ENCODE measurements at places on chromosomes 5 and 9. TPM values are rescaled to one million over a fixed set of nuclear protein-coding genes. Genes with fewer than 3 reads are reported as not detected.

DNA sequence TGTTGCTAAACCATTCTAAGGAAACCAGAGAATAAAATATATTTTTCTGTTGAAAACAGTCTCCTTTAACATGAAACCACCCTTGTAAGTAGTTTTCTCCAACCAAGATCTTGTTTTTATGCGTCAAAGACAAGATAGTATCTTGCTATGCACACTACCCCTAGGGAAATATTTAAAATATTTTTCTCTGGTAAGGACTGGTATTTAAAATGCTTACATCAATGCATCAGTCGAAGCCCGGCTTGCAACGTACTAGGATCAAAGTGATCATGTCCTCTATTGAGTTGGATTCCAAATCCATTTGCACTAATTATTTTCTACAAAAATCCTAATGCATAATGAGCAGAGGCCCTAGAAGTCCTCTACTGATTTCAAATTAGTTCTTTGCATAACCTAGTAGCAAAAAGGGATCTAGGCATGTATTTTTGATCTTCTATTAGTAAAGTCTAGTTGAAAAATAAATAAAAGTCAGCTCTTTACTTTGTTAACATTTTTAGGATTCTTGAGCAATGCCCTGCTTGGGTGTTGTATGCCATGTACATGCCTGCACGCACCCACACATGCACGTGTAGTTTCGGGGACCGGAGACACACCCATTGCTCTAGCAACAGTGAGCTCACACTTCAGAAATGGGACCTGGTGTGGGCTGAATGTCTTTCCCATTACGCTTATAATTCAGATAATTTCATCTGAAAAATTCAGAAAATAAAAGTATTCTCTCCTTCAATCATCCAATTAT lies 165.0 kb upstream of the GPR151 start:
- H3K36me3 ChIP-seq, result no peaks in the 10 kb centered on the region
- H3K4me3 ChIP-seq, result no peak overlapping the region
- H3K4me1 ChIP-seq, result no peaks in the 10 kb centered on the region
- no peak for DNase-seq
- peaks cover 2% of the 10 kb centered on the region for H3K27me3 ChIP-seq

- H3K4me3 ChIP-seq, result no peak overlapping the region
- peaks cover 30% of the 10 kb centered on the region for H3K4me1 ChIP-seq
- DNase-seq, result no peak
- H3K27me3 ChIP-seq, result 0 out of 2 replicates have a peak, but pooled peaks cover 4% of the 10 kb centered on the region
- H3K27ac ChIP-seq, result no peak overlapping the region
Observed at GRCh38 chr9:101586651-101587050, 8.1 kb downstream of the PPP3R2 start.

DNA sequence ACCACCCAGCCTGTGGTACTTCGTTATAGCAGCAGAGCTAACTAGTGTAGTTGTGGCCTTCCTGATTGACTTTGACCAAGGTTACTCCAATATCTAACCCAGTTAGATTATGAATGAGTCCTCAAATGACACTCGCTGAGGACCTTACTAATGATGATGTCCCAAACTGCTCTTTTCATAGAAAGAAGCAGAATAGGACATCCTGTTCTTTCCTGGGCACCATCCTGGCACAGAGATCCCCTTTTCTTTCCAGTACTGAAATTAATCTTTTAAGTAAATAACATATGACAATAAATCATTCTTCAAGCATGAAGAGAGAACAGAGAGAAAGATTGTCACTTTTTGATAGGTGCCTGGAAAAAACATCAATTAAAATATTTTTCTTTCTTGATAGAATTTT lies 26.7 kb upstream of the SPINK14 start:
- no peaks in the 10 kb centered on the region for H3K27me3 ChIP-seq
- DNase-seq, result no peak
- no peak overlapping the region for H3K27ac ChIP-seq
- no peaks in the 10 kb centered on the region for H3K4me1 ChIP-seq

- DNase-seq, result no peak
- H3K27ac ChIP-seq, result no peak overlapping the region
- H3K4me3 ChIP-seq, result no peak overlapping the region
- no peaks in the 10 kb centered on the region for H3K36me3 ChIP-seq
Observed at GRCh38 chr5:20020247-20020646, 32.2 kb upstream of the CDH18 start.

- peaks cover 5% of the 10 kb centered on the region for H3K36me3 ChIP-seq
- H3K27me3 ChIP-seq, result peaks cover 26% of the 10 kb centered on the region
- no peak overlapping the region for H3K4me3 ChIP-seq
- DNase-seq, result peak; percentile 40
- no peak overlapping the region for H3K27ac ChIP-seq
Observed at GRCh38 chr9:134858051-134858841, 22.4 kb upstream of the FCN2 start.

DNA sequence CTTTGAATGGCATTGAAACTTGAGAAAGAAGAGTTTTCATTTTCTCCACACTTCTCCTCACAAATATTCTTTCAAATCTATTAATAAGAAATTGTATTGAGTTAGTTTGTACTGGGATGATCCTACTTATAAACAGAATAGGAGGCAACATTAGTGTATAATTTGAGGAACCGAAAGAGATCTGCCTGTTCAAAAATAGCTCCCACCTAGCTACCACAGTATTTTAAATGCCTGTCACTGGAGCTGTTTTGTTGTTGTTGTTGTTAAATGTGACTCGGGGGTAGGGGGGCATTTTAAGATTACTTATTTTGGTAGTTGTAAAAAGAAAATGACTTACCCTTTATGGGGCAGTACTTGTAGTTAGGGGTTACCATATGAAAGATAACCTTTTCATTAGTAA lies 20.1 kb upstream of the HAPLN1 start:
- no peak overlapping the region for H3K4me3 ChIP-seq
- H3K36me3 ChIP-seq, result no peaks in the 10 kb centered on the region
- H3K4me1 ChIP-seq, result peaks cover 10% of the 10 kb centered on the region
- no peaks in the 10 kb centered on the region for H3K27me3 ChIP-seq

DNA sequence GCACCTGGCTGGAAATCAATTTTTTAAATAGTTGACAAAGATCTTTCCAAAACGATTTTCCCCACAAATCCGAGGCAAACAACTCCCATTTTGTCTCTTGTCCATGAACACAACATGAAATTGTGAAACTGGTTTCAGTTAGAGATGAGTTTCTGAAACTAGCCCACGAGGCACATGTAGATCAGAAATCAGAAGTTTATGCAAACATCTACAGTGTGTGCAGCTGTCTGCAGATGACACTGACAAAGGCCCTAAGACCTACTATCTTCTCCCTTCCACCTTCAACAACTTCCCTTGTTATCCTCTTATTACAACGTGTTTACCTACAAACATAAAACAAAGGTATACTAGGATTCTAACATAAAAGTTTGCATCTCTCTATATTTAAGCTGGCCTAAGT lies 183.3 kb downstream of the DIRAS2 start:
- no peak for DNase-seq
- H3K4me1 ChIP-seq, result no peaks in the 10 kb centered on the region
- H3K27ac ChIP-seq, result no peak overlapping the region
- H3K36me3 ChIP-seq, result no peaks in the 10 kb centered on the region

DNA sequence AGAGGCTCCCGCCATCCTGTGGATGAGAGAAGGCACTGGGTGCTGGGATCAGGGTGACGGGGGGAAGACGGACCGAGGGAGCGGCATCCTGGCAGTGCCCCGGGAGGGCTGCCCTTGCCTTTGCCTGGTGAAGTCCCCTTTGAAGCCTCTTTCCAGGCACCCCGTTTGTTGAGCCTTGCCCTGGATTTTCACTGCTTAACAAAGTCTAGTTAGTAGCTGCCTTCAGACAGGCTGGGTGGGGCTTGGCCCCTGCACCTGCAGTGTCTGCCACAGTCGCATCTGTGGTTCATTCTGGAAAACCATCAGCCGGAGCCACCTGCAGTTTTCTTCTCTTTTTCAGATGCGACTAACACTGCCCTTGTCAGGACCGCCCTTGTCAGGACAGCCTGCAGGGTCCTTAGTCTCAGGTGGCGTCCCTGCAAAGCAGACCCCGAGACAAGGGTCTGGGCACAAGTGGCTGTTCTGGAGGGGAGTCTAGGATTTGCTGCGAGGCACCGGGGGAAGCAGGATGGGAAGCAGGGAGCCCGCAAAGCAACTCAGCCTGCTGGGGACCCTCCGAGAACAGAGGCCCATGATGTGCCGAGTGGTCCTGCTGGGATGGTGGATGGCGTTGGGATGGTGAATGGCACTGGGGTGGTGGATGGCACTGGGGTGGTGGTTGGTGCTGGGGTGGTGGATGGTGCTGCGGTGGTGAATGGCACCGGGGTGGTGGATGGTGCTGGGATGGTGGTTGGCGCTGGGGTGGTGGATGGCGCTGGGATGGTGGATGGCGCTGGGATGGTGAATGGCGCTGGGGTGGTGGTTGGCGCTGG lies 147.9 kb upstream of the COL5A1 start:
- no peak overlapping the region for H3K27ac ChIP-seq
- no peak overlapping the region for H3K4me3 ChIP-seq
- no peaks in the 10 kb centered on the region for H3K36me3 ChIP-seq
- no peaks in the 10 kb centered on the region for H3K27me3 ChIP-seq

GRCh38 chr9:3323714-3324113 lies 202.1 kb downstream of the RFX3 start:
- H3K27me3 ChIP-seq, result no peaks in the 10 kb centered on the region
- H3K36me3 ChIP-seq, result no peaks in the 10 kb centered on the region
- DNase-seq, result no peak

DNA sequence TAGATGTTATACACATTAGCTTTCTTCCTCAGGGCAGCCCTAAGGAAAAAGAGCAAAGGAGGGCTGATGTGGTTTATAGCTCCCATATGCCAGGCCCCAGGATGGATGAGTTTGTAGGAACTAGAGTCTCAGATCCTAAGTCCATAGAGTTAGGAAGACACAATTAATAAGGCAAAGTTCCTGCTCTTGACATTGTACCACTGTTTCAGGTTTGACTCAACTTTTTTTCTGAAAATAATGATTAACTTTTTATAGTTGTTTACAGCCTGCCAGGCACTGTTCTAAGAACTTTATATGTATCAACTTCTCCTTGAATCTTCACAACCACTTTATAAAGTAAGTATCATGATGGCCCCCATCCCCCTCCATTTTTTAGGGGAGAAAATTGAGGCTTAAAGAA lies 339.5 kb downstream of the PDE4D start:
- H3K36me3 ChIP-seq, result no peaks in the 10 kb centered on the region
- no peak overlapping the region for H3K27ac ChIP-seq
- H3K27me3 ChIP-seq, result peaks cover 1% of the 10 kb centered on the region
- no peaks in the 10 kb centered on the region for H3K4me1 ChIP-seq

DNA sequence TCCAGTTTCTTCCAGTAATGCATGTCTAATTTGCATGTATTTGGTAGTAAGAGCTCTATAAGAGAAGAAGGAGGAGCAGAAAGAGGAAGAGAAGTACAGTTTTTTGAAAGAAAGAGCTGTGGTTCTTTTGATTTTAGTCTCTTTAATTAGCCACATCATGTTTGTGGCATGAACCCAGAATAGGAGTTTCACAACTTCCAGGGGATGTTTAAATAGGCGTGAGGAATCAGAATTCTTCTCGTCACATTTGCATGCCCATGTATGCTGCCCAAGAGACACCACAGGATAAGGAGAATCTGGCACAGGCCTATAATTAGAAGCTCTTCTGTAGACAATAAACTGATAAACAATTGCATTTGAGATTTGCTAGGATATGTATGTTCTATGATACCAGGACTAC lies 78.7 kb downstream of the GAS1 start:
- no peak overlapping the region for H3K4me3 ChIP-seq
- no peak overlapping the region for H3K27ac ChIP-seq
- peaks cover 4% of the 10 kb centered on the region for H3K27me3 ChIP-seq
- DNase-seq, result no peak
- H3K4me1 ChIP-seq, result no peaks in the 10 kb centered on the region

- H3K27ac ChIP-seq, result no peak overlapping the region
- no peak overlapping the region for H3K4me3 ChIP-seq
- no peaks in the 10 kb centered on the region for H3K27me3 ChIP-seq
- DNase-seq, result no peak
Observed at GRCh38 chr9:100020121-100020795, 78.5 kb downstream of the ERP44 start.

- H3K4me1 ChIP-seq, result peaks cover 49% of the 10 kb centered on the region
- no peaks in the 10 kb centered on the region for H3K27me3 ChIP-seq
- H3K4me3 ChIP-seq, result peak overlapping the region; percentile 89
- peak overlapping the region; percentile 77 for H3K27ac ChIP-seq
Observed at GRCh38 chr9:4661165-4661564, 929 bp upstream of the PLPP6 start.

DNA sequence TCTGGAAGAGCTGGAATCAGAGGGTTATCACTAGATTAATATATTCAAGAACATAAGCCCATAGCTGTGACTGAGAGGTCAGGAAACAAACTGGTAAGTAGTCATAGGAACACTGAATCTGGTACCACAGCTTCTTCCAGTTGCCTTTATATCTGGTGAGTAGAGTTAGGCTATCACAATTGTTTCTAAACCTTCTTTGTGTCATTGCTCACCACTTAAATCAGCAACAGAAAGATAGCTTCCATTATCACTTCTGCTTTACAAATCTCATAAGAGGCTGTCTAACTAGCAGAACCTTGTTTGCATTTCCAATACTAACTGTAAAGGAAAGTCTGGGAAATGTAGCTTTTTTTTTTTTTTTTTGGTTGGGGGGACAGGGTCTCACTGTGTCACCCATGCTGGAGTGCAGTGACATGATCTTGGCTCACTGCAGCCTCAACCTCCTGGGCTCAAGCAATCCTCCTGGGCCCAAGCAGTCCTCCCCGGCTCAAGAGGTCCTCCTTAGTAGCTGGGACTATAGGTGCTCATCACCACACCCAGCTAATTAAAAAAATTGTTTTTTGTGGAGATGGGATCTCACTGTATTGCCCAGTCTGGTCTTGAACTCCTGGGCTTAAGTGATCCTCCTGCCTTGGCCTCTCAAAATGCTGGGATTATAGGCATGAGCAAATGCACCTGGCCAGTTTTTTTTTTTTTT lies 22.0 kb downstream of the CDC42SE2 start:
- DNase-seq, result no peak
- no peaks in the 10 kb centered on the region for H3K36me3 ChIP-seq
- H3K27ac ChIP-seq, result no peak overlapping the region
- H3K4me3 ChIP-seq, result no peak overlapping the region
- H3K27me3 ChIP-seq, result no peaks in the 10 kb centered on the region
- peaks cover 15% of the 10 kb centered on the region for H3K4me1 ChIP-seq

ZDHHC11B gene
- not detected for total RNA-seq

CARD9 gene
- total RNA-seq, result 19.0 TPM

NMUR2 gene
- total RNA-seq, result not detected

PCDHGA5 gene
- total RNA-seq, result 0.97 TPM

RGS7BP gene
- not detected for total RNA-seq

PCDHGA9 gene
- total RNA-seq, result 0.96 TPM

PIP5K1B gene
- not detected for total RNA-seq

GCNT4 gene
- total RNA-seq, result 5.1 TPM

HTR1A gene
- not detected for total RNA-seq

CCNJL gene
- total RNA-seq, result not detected

TSSK1B gene
- total RNA-seq, result not detected

Data from HFFc6 (cell line).